Activated gamma-delta T cell (primary cell): ENCODE measurements at places on chromosomes 1 and 21.

DNA sequence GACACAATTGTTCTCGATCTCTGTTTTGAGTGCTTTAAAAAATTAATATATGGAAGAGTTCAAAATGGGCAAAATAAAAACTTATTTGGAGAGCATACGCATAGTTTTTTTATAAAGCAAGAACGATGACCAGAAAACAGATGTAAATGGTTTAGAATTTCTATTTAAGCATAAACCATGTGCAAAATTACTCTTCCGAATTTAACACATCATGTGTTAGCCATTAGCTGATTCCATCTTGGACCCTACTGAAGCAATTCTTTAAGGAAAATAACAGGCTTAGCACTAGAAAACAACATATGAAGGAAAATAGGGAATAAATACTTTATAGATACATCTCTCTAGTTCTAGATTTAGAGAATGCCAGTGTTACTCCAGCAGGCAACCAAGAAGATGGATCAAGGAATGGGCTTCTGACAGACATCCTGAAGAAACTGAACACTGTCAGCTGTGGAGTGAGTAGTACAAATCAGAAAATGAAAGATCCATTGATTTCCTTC lies 26.7 kb downstream of the CDC7 start:
- DNase-seq, result no peak

DNA sequence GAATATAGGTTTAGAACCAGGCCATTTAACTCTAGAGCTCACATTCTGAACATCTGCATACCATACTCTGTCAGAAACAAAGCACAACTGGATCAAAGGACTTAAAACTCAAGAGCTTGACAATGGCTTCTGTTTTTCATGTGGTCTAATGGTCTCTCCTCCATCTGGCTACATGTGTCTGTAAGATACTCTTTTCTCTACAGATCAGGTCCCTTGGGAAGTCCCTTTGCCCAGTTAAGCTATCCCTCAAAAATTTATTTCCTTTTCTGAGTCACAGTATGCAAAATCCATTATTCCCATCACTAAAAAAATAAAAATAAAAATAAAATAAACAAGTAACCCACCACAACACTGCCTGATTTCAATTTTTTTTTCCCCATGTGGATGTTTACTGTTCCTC lies 357.0 kb upstream of the PRMT6 start:
- DNase-seq, result no peak

GRCh38 chr1:179950651-179951050 lies 4.0 kb upstream of the CEP350 start:
- DNase-seq, result no peak

DNA sequence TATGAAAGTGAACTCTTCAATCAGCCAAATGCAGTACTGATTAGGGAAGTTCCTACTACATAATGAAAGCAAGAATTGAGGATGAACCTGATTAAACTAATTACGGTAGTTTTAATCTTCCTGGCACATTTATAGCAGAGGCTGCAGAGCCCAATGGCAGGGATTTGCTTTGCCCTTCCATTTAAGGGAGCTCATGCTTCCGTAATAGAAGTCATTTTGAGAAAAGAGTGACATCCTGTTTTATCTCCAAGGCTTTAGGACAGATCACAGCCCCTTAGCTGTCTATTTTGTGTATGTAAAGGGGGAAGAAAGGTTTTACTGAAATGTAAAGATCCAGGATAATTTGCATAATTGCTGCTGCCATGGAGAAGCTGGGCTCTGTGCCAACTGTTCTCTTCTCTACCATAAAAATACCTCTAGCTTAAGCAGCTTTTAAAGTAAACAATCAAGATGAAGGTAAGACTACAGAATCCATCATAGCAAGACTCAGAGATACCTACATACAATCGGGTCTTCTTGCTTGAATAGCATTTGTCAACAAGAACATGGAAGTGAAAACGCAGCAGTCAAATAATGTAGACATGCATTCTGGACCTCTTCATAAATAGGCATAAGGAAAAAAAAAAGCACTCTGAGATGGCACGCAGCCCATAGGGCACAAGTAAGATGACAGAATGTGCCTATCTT lies 62.5 kb downstream of the ASH1L start:
- no peak for DNase-seq

GRCh38 chr21:35336534-35336933 lies 287.4 kb upstream of the RUNX1 start:
- no peak for DNase-seq

- no peak for DNase-seq
Observed at GRCh38 chr1:183291216-183291762, 105.2 kb downstream of the LAMC2 start.

DNA sequence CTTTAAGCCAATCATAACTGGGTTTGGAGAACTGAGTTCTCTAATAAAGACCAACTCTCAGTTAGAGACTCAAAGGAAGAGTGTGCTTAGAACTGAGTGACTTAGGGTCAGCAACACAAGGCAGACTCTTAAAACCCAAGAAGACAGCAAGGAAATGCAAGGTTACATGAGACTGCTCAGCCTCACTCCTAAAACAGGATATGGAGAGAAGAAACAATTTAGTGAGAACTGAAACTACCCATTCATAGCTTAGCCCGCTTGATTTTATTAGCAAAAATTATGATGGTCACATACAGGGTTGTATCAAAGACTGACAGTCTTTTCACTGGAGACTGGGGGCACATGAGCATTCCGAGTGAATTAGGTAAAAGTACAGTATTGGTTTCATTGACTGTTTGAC lies 78.9 kb upstream of the DMRTA2 start:
- no peak for DNase-seq

DNA sequence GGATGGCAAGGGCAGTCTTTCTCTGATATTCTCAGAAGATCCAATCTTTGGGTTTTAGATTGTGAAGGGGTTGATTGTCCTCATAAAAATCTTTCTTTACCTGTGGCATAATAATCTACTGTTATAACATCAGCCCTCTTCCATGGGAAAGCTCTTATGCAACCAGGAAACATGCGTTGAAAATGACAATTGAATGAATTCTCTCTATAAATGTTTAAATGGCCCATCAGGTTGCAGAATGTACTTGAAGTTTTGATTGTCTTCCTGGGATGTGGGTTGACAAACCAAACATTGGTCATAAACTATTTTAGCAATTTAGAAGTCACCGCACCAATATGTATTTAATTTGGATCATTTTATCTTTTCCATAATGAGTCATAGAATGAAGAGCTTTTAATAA lies 31.7 kb upstream of the ITLN1 start:
- DNase-seq, result no peak

DNA sequence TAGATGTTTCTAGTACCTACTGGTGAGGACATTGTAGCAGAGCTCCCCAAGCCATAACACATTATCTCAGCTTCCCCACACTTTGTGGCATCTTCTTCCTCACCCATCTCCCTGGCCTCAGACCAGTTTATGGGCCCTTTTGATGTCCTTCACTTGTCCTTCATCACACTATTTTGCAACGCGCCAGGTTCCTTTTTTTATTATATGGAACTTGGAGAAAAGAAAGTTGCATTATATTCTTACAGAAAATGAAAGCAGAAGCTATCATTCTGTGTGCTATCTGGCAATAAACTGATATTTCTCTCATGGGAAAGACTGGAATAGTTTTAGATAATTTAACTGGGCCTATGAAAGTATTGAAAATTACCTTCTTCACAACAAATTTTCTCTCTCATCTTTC lies 196.9 kb upstream of the ETV3 start:
- DNase-seq, result no peak

GRCh38 chr1:237562242-237562823 lies 328.4 kb downstream of the ZP4 start:
- DNase-seq, result no peak

- no peak for DNase-seq
Observed at GRCh38 chr1:41672173-41672572, 187.7 kb upstream of the EDN2 start.

DNA sequence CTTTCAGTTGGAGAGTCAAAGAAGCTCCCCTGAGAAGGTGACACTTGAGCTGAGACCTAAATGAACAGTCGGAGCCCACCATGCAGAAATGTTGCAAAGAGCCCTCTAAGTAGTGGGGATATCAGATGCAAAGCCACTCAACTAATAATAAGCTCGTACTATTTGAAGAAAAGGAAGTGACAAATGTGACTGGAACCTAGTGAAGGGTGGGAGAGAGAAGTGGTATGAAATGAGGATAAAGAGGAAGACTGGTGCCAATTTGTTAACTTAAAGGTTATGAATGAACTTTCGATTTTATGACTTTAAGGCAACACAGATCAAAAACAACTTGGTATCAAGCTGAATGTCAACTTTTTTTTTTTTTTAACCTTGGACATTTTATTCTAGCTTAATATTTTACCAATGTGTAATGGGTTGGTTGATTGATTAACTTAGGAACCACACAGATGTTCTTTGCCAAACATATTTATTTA lies 14.7 kb downstream of the LYPLAL1 start:
- no peak for DNase-seq

DNA sequence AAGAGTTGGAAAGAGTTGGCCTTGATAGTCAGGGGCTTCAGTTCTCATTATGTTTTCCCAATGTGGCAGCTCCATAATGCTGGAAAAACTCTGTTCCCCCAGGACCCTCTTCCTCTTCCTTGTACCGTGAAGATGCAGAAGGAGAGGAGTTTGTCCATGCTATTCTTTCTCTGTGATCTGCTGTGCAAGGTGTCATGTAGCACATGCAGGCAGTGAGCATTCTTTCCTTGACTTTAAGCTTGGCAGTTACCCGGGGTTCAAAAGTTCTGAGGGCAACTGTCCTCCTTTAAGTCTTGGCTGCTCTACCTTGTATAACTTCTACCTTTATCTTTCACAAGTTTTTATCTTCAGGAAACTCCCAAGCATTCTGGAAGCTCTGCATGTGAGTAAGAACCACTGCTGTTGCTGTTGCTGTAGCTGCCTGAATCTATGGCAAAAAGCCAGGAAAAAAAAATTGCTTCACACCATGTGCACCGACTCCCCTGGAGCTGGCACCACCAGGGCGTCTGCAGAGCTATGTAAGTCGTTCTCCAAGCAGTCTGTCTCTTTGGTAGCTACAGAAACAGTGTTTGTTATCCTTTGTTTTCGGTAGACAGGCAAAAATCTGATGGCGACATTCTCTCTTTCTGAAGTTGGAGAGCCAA lies 42.7 kb upstream of the SLC16A1 start:
- no peak for DNase-seq

- DNase-seq, result no peak
Observed at GRCh38 chr1:44151332-44151731, 9.9 kb upstream of the KLF18 start.

DNA sequence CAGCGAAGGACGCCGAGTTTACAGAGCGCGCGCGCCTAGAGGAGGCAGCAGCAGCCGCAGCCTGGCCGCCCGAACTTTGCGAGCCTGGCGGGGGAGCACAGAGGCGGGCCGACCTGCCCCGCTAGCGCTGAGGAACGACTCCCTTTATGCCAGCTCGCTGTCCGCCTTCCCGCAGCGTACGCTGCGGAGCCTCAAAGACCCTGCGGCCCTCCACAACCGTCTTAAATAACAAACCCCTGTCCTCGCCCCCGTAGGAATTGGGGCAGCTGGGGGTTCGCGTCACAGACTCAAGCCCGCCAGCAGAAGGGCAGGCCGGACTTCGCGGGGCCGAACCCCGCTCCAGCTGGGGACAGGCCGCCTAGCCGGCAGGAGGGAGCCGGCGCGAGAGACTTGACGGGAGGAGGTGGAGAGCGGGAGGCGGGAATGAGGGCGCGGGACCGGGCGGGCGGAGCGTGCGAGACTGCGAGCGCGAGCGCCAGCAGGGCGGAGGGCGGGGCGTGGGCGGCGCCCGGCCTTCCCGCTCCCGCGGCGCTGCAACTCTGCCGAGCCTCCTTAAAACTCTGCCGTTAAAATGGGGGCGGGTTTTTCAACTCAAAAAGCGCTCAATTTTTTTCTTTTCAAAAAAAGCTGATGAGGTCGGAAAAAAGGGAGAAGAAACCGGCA lies 1.8 kb upstream of the CDKN2C start:
- DNase-seq, result peak; percentile 72

DNA sequence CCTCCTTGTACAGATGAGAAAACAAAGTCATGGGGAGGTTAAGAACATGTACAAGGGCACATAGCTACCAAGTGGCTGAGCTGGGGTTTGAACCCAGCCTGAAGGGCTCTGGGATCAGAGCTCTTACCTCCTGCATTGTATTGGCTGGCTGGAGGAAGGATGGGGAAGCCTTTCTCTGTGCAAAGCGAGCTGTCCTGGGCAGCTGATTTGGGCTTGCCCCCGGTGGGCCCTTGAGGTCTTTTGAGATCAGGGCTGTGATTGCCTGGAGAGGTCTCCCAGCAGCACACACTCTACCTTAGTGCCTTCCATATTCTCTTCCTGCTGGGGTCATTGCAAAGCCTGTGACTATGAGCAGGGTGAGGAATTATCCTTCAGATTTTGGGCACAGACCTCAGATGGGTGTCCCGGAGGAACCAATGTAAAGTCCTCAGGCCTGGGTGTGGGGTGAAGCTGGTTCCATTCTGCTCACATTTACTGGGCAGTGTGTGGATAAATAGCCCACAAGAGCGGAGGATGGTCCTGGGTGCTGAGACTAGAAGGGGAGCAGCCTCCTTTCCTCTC lies 53.3 kb upstream of the EPS8L3 start:
- no peak for DNase-seq

GRCh38 chr1:47438165-47439016 lies 547 bp downstream of the FOXD2 start:
- no peak for DNase-seq

- DNase-seq, result no peak
Observed at GRCh38 chr1:48790397-48790796, 13.7 kb upstream of the BEND5 start.

DNA sequence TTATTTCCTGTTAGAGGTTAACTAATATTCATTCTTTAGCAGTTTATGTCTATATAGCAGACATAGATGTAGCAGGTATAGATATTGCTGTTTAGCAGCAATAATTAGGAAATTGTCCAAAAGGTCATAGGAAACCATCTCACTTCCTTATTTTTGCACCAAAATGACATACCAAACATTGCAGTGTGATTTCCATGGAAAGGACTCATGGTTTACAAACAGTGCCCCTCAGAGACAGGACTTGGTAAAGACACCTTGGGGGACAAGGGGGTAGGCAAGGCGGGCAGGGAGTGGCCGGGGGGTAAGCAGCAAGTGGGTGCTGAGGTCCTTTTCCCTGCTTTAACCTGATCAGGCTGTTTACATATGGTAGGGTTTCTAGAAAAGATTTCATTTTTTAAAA lies 30.5 kb downstream of the BATF3 start:
- no peak for DNase-seq

DNA sequence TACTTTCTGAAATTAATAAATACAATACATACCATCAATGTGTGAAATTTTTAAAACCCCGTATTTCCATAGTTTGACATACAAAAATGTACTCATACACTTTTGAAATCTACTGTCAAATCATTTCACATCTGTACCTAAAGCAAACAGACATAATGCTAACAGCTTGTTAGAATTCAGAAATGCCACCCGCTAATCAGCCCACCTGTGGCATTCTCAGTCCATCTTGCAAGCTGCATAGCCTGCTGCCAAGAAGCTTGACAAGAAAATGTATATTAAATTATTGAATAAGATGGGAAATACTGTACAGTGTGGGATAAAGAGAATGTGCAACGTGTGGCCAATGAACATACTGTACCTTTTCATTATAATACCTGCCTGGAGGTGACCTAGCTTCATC lies 55.1 kb downstream of the ZBTB18 start:
- no peak for DNase-seq
